ENCODE measurements at places on chromosomes 2 and 18.
A peak's percentile ranks its signal among the peaks of the same experiment; 100 is the strongest.

DNA sequence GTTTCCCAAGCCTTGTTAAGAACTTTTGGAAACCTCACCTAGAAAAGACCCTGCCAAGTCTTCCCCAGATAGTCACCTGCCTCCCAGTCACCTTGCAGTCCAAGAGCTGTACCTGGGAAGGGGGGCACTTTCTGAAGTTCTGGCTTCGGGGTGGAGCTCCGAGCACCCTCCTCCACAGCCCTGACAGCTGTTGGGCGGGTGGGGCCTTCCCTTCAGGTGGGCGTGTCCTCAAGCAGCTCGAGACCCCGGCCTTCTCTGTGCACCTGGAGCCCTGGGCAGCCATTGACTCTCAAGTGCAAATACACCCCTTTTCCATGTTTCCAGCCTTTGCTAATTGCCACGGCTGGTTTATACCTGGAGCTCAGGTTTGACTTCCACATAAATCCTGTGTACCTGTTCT lies 37.0 kb upstream of the IGFBP5 start:
- no peak for DNase-seq

DNA sequence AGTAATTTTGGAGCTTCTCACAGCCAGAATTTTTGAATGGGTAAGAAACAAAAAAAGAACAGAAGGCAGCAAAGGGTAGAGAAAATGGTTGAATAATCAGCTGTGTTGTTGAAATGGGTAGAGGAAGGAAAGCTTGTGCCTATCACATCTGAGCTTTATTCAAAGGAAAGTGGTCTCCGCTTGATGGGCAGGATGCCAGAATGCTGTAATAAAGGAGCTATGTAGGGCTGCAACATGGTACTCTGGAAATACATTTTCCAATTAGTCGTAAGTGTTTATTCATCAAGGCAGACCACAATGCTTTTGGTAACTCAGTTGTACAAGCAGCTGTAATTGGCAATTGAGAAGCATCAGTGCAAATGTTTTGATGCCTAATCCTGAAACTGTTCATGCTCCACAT lies 196.9 kb downstream of the ICOS start:
- no peak for DNase-seq

- no peak for DNase-seq
Observed at GRCh38 chr2:55809875-55810621, 113.5 kb downstream of the EFEMP1 start.

GRCh38 chr18:24033641-24034412 lies 19.3 kb downstream of the TTC39C start:
- DNase-seq = no peak

- DNase-seq = no peak
Observed at GRCh38 chr2:33378556-33379210, 97.8 kb upstream of the RASGRP3 start.

GRCh38 chr2:24374301-24374700 lies 14.0 kb upstream of the ITSN2 start:
- DNase-seq = no peak

DNA sequence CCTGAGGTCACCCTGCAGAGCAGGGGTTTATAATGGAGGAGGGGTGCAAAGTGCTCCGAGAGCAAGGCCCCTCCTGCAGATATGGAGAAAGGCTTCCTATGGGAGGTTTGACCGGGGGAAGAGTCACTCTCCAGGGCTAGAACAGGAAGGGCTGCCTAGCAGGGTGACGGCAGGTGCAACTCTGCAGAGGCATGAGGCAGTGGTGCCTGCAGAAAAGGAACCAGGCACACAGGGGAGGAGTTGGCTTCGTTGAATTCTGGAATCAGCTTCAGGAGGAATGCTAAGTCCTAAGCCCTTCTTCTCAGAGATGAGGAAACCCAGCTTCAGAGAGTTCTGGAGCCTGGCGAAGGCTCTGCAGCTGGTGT lies 17.5 kb upstream of the HPCAL1 start:
- no peak for DNase-seq

DNA sequence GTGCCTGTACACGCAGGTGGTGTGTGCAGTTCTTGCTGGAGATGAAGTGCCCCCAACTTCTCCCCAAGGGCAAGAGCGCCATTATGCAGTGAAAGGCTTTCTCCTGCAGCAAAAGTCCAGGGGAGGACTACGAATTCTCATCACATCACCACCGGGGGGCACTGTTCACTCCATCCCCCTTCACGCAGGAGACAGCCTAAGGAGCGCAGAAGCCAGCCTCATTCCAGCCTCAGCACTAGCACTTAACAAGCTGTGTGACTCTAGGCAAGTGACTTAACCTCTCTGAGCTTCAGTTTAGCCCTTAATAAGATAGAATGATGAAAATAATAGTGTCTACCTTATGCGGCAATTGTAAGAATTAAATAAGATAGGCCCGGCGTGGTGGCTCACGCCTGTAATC lies 32.3 kb downstream of the DNMT3A start:
- DNase-seq = no peak

DNA sequence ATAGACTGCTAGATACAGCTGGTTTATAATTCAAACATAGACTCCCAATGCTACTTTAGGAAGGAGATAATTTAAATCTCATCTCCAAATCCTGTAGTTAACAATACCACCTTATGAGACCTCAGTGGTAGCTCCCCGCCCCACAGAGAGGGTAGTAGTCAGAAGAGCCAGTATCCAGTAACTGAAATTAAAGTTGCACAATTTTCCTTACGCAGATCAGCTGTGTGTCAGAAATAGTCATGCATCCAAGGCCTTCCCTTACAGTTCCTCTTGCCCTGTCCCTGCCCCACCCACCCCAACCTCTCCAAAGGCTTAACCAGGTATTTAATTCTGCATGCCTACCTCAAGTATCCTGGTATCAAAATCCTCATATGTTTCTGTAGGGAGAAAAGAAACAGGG lies 15.5 kb downstream of the MRPS5 start:
- no peak for DNase-seq

DNA sequence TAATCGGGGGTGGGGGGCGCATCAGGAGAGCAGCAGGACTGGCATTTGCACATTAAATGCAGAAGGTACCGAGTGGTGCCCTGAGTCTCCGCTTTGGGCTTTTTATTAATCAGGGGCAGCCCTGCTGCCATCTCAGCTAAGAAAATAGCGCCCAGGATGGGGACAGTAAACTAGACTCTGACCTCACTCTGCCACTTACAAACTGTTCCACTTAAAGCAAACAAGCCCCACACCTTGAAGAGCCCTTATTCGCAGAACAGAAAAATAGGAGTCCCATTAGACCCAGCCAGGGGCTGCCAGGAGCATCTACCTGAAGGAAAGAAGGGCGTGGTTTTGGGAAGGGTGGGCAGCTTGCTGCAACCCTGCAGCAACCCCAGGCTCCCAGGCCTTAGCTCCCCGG lies 165.3 kb downstream of the TNS1 start:
- DNase-seq = no peak

- peak; percentile 37 for DNase-seq
Observed at GRCh38 chr2:190069936-190070696, 7.6 kb upstream of the MSTN start.

GRCh38 chr2:42949125-42949524 lies 156.7 kb upstream of the HAAO start:
- DNase-seq = no peak

- DNase-seq = no peak
Observed at GRCh38 chr2:133200684-133201421, 367.4 kb downstream of the NCKAP5 start.

GRCh38 chr2:16181741-16182090 lies 241.4 kb downstream of the MYCN start:
- DNase-seq = no peak

- no peak for DNase-seq
Observed at GRCh38 chr2:123840574-123840973, 184.5 kb upstream of the CNTNAP5 start.

DNA sequence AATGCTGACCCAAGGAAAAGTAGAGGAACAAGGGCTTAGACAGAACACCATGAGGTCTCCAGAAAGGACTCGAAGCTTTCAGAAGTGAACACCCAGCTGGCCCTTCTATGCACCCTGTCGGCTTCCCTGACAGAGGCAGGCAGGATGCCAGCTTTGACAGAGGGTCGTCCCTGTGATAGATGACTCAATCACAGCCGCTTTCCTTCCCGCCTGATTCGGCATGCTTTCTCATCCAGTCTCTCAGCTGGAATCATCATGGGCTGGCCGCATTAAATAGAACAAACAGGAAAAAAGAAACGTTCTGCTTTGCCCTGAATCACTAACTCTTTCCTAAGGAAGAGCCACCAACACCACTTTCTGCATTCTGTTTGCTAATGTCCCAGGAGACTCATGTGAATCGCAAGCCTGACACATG lies 140.3 kb upstream of the RAB12 start:
- no peak for DNase-seq

DNA sequence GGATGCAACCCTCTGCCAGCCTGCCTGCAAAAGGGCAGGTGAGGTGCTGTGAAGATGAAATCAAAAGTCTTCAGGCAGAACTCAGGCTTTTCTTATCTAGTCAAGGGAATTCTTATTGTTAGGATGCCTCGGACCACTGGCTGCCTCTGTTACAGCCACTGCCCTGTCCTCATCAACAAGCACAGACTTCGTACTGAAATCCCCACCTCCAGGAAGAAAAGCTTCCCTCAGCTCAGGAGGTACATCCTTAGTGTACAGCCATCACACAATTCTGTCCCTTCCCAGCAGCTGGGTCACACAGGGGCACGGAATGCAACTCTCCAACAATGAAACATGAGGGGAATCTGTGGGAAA lies 10.1 kb upstream of the RNU4ATAC start:
- DNase-seq = no peak

GRCh38 chr2:194004590-194005206 lies 1652.3 kb upstream of the SLC39A10 start:
- no peak for DNase-seq

Data from NCI-H2029 (cell line).